Lung microvascular endothelial cell (primary cell): ENCODE measurements at places on chromosomes 7 and 10.
A peak's percentile ranks its signal among the peaks of the same experiment; 100 is the strongest.

DNA sequence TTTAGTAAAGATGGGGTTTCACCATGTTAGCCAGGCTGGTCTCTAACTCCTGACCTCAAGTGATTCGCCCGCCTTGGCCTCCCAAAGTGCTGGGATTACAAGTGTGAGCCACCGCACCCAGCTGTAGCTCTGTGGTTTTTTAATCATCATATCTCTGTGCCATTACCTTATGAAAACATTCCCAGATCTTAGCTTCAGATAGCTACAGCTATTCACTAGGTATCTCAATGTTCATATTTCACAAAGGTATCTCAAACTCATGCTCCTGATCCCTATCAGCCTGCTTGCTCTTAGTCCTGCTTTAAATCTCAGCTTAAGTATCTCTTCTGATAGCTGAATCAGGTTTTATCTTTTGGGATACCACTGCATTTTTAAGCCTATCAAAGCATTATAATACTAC is 74.8 kb downstream of the CDK13 start:
- DNase-seq = no peak

GRCh38 chr7:137172105-137172590 is 171.4 kb downstream of the PTN start:
- no peak for DNase-seq

GRCh38 chr10:70996549-70996948 is 108.2 kb upstream of the PCBD1 start:
- no peak for DNase-seq

GRCh38 chr10:68900427-68901104 is 549 bp upstream of the DDX50 start:
- no peak for DNase-seq

DNA sequence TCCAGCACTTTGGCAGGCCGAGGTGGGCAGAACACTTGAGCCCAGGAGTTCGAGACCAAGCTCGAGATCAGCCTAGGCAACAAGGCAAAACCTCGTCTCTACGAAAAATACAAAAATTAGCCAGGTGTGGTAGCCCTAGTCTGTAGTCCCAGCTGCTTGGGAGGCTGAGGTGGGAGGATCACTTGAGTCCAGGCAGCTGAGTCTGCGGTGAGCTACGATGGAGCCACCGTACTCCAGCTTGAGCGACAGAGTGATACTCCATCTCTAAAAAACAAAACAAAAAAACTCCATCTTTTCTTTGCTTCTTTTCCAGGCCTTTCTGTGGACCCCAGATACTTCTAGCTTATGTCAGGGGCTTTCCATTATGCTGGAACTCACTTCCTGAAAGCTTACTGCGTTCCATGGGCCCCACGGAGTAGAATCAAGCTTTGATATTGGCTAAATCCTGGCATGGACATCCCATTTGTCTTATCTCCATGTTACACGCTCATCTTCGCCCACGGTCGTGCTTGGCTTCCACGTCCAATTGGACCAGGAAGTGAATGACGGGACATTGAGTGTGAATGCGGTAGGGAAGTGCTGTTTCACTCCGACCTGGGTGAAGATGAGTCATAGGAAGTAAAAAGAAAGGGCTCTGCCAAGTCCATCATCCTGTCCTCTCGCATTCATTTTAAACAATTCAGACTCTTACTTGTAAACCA is 45.7 kb downstream of the FAM171A1 start:
- DNase-seq = peak; percentile 99

GRCh38 chr10:64023926-64024470 is 502.8 kb downstream of the REEP3 start:
- no peak for DNase-seq

DNA sequence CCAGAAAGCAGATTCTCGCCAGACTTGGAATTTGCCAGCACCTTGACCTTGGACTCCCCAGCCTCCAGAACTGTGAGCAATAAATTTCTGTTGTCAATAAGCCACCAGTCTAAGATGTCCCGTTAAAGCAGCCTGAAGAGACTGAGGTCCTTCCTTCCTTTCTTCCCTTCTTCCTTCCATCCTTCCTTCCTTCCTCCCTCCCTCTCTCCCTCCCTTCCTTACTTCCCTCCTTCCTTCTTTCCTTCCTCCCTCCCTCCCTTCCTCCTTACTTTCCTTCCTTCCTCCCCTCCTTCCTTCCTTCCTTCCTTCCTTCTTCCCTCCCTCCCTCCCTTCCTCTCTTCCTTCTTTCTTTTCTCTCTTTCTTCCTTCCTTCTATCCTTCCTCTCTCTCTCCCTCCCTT is 66.4 kb downstream of the NPTX2 start:
- no peak for DNase-seq

- no peak for DNase-seq
Measured at GRCh38 chr7:136741941-136742340, 126.5 kb upstream of the CHRM2 start.

GRCh38 chr7:155173905-155174304 is 103.8 kb downstream of the HTR5A start:
- no peak for DNase-seq

- DNase-seq = no peak
Measured at GRCh38 chr7:47354831-47355541, 226.9 kb downstream of the TNS3 start.

DNA sequence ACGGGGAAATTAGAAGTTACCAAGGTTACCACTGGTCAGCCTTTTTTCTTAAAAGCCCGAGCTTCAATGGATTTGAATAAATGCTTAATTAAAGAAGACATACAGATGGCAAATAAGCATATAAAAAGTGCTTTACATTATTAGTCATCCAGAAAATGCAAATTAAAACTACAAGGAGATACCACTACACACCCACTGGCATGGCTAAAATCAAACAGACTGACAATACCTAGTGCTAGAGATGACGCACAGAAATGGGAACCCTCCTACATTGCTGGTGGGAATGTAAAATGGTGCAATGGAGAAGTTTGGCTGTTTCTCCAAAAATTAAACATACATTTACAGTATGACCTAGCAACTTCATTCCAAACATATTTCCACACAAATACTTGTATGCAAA is 38.3 kb upstream of the CREB5 start:
- DNase-seq = no peak

DNA sequence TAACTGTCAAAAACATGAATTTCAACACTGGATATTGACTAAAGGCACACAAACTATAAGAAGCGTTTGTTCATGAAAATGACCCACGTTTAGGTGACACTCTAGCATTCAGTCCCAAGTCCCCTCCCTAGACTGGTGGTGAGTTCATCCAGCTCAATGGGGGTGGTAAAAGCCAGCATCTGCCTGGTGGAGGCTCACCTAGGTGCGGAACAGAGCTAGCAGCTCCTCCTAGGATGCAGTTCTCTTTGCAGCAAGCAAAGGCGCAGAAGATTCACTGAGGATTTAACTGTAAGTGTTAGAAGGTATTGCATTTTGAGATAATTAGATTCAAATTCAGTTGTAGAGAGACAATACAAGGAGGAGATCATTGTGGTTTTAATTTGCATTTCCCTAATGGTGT is 87.6 kb downstream of the VSTM2A start:
- no peak for DNase-seq

DNA sequence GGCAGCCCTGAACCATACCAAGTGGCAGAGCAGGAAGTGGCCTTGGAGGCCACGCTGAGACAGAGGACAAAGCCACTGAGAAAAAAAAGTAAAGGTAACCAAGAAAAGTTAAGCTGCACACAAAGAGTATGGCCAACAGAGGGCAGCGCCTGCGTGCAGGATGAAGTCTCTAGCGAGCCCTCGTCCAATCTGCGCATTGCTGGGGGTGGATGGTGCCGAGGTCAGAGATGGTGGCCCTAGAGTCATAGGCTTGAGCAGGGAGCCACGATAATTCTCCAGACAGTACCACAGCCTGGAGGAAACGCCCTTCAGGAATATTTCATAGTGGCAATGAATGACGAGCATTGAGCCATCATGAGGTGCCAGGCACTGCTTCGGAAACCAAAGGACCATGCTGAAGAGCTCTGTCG is 9.7 kb downstream of the ATP6V0E2 start:
- peak; percentile 68 for DNase-seq

DNA sequence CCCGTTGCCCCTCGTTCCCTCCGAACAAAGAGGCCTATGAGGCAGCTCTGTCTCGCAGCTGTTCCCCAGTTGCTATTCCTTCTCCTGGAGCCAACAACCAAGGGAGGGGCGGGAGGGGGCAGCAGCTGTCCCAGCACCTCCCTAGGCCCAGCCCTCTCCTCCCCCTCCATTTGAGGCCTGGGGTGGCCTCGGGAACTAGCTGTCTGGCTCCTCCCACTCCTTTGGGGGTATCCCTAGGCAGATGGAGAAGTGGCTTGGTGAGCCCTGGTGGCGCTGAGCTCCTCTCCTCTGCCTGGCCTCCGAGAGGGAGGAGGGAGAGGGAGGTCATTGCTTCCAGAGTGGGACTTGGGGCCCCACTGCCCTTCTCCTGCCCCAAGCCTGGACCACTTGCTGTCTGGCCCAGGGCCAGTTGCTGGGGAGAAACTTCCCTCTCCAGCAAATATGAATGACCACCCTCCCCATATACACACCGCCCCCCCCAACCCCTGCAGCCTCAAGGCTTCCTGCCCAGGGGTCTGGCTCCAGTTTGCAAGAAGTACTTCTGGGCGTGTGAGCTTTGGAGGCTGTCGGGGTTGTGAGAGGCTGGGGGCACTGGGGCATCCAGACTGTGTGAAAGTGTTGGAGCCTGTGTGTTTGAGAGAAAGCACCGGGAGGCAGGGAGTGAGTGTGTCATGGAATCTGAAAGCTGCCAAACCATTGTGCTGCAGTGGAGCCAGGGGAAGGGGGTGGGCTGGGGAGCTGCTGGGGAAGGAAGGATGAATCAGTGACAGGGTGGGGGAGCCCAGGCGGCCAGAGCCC is 3.1 kb downstream of the FLNC start:
- DNase-seq = peak; percentile 95

DNA sequence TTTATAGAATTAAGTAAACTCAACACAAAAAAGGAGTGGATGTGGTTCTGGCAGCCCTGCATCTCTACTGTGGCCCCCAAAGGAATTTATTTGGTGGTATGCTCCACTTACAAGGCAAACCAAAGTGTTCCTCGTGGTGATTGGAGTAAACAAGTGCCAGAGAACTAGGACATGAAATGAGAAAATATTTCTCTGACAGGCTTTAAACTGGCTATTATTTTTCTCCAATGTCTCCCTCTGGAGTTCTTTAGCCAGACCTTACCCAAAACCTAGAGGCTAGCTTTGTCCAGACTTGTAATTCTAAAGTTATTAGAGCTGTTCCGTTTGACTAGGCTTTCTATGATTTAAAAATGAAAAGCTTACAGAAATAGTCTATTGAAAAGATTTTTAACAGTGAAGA is 990.1 kb downstream of the CNTNAP2 start:
- DNase-seq = no peak

GRCh38 chr10:6300106-6300783 is 97.5 kb downstream of the PFKFB3 start:
- peak; percentile 43 for DNase-seq

GRCh38 chr7:47651355-47652317 is 69.7 kb upstream of the TNS3 start:
- peak; percentile 90 for DNase-seq

DNA sequence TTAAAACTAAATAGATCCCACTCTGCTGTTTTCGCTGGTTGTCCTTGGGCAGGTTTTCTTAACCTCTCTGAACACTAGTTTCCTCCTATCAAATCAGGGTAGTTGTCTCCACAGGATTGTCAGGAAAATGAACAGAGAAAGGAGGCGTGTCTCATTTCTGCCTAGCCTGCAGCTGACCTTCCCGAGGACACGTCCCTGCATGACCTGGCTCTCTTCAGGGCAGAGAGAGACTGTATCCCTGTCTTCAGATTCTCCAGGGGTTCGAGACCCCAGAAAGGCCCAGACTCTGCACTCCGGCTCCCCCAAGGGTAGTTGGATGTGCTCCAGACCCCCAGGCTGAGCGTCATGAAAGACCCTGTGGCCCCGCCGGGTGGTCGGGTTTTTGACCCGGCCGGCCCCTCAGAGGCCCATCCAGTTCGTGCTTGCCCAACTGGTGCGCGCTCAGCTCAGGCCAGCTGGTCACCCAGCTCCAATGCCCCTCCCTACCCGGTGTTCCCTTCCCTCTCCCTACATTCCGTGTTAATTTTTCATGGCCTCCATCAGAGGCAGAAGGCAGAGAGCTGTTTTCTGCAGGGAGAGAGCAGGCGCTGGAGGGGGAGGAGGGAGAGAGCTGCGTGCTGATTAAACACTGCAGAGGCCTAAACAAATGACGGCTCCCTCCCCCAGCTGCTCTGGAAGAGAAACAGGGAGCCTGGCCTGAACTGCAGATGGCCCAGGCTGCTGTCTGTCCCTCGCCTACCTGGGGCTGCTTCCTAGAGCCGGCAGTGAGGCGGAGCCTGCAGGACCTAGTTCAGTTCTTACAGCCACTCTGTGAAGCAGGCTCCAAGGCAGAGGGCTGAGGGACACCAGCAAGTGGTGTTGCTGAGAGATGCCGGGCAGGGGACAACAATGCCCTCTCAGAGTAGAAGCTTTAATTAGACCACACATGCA is 86.2 kb upstream of the PPIF start:
- DNase-seq = no peak

- no peak for DNase-seq
Measured at GRCh38 chr10:33859319-33860022, 525.0 kb upstream of the NRP1 start.

DNA sequence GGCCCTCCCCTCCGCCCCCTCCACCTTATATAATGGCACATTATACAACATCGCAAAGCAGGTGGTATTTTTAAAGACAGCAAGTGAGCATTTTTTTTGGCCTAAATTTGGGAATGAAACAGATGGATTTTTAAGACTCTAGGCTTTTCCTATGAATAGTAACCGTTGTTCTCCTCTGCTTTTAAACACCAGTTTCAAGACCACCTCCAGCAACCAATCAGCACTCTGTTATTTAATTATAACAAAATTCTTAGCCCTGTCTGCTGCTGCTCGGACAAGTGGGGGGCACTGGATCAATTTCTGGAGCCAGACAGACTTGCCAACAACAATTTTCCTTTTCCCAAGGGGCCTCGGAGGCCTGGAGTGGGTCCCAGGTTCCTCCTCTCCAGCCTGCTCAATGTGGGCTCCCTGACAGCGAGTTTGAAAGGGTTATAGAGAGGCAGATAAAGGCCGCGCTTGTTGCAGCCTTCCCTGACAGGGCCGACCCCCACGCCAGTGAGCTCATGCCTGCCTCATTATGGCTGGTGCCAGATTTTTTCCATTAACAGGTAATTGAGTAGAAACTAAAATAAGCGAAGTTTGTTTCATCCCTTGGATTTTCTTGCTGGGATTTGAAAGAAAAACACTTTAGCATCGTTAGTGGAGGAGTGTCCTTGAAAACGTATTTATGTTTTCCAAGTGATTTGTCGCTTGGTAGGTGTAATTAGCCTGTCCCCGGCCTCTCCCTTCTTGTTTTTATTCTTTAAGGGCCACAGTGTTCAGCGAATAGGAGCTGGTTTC is 227.3 kb downstream of the TCF7L2 start:
- no peak for DNase-seq

GRCh38 chr7:140404565-140405065 is 757 bp downstream of the RAB19 start:
- no peak for DNase-seq

- DNase-seq = no peak
Measured at GRCh38 chr10:86291616-86292340, 74.8 kb downstream of the GRID1 start.

DNA sequence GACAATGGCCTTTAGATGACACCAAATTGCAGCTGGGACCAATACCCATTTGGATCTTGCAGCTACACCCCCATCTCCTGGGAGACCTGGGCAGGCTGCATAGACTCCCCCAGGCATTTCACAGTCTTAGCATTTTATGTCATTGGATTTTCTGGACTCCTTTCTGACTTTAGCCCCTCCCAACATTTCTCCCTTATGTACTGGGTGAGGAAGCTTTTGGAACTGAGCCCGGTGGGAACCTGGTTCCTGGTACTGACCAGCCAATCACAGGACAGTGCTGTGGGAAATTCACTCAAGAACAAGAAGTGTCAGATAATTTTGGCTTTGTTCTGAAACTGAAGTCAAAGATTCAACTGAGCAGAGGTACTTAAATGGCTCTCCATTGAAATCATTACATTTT is 177.7 kb downstream of the ACTR3B start:
- no peak for DNase-seq
